ENCODE measurements at places on chromosomes 3 and 15.
A peak's percentile ranks its signal among the peaks of the same experiment; 100 is the strongest.

DNA sequence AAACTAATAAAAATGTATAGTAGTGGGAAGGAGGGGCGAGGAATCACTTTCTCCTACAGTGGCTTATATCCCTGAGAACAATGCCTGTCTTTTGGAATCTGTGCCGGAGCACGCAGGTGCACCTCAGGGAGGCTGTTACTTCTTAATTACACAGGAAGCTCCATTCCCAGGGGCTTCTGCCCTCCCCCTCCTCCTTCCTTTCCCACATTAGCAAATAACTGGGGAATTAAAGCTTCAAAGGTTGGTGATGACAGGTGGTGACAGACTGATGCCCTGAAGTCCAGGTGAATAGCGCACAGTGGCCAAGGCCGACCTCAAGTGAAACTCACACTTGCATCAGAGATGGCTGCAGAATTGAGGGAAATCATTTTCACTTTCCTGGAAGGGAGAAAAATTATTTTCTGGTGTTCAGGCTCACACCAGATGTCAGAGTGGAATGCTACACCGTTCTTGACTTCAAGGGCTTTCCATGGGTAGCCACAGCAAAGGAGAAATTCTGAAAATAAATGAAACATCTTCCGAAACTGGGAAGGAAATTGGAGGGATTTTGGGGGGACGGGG, 3.7 kb downstream of the GRAMD2A start:
- DNase-seq: no peak

DNA sequence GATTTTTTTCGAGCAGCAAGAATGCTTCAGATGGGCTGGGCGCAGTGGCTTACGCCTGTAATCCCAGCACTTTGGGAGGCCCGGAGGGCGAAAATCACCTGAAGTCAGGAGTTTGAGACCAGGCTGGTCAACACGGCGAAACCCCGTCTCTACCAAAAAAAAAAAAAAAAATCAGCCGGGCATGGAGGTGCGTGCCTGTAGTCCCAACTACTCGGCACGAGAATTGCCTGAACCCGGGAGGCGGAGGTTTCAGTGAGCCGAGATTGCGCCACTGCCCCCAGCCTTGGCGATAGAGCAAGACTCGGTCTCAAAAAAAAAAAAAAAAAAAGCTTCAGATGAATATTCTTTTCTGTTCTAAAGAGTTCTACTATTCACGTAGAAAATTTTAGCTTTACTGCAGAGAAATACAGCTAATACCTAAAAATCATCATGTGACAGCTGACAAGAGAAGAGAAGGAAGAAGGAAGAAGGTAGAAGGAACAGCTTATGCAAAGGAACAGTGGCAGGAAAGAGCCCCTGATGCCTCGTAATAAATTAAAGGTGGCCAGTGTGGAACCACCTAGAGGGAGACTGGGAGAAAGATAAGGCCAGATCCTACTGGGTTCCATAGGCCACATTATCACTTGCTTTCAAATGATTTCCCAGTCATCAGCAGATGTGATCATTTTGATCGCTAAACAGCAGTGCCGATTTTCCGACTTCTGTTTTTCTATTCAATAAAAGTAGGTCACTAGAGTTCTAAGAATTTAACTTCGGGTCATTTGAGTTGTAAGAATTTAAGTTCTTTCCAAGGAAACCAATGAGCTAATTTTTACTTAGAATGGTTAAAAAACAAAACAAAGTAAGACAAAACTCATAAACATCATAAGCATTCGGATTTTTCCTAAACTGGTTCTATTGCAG, 1.5 kb downstream of the CMTM6 start:
- DNase-seq: peak; percentile 68

GRCh38 chr3:76815561-76815960, 224.3 kb upstream of the ROBO2 start:
- no peak for DNase-seq

DNA sequence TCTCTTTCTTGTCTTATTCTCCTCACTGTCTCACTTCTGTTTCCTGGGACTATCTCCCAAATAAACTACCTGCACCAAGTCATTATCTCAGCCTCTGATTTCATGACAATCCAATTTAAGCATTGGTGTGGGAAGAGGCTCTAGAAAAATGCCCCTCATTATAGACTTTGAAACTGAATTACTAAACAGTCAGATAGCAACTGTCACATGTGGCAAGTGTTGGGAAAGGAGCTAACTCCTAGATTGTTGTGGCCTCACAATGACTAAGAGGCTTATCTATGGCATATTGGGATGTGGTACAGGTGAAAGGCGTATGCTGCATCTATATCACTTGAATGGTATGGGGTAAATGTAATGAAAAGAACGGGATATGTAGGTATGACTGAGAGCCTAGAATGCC, 103.5 kb upstream of the CCDC54 start:
- DNase-seq: no peak

DNA sequence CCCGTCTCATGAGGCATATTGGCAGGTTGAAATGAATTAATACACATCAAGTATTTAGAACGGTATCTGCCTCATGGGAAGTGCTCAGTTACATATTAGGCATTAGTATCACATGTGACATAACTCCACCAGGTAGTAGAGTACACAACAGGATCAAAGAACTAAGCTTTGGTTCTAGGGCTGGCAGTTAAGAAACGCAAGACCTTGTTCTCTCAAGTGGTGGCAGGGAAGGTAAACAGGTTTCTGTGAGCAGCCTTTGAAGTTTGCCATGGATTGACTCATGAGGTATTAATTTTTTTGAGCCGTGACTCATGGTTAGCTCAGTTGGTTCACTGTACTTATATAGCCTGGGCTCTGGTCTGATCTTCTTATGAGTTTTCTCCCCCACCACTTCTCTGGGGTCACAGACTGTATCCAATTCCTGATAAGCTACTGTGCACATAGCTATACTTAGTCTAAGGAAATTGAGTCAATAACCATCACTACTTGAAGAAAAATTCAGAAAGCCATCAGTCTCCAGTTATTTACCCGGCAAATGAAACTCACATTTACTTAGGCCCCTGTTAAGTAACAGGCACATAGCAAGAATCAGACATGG, 155.6 kb upstream of the STT3B start:
- peak; percentile 65 for DNase-seq

DNA sequence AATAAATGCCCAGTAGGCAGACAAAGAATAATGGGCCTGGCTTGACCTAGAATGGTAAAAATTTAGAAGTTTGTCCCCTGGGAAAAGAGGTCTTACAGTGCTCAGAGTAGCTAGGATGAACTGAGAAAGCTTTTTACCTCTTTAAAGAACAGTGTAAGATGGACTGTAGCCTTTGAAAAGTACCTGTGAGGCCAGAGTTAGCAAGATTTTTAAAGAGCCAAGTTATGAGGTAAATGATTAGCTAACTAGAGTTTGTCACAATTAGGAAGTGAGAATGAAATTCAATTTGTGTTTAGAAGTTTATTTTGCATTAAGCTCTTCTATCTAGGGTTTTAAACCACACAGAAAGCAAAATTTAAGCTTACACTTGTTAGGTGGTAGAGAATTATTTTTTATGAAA, 480.9 kb downstream of the ZIC1 start:
- no peak for DNase-seq

- DNase-seq: no peak
Measured at GRCh38 chr3:85180-85579, 111.4 kb upstream of the CHL1 start.

All from CD4-positive, alpha-beta T cell treated with Interleukin-2 at 100 ng/mL for 4 hours (primary cell).